ENCODE measurements at places on chromosomes 3 and 15. TPM values are rescaled to one million over a fixed set of nuclear protein-coding genes. Genes with fewer than 3 reads are reported as not detected.

CHRNA7 gene
- total RNA-seq: not detected

EEFSEC gene
- 3.6 TPM for total RNA-seq

ARRDC4 gene
- 11.0 TPM for total RNA-seq

CX3CR1 gene
- total RNA-seq: not detected

FANCD2OS gene
- total RNA-seq: not detected

TWF2 gene
- 107 TPM for total RNA-seq

KIF15 gene
- total RNA-seq: 5.8 TPM

IMPG2 gene
- 0.59 TPM for total RNA-seq

TJP1 gene
- 50.5 TPM for total RNA-seq

PP2D1 gene
- total RNA-seq: not detected

ZNF770 gene
- 50.8 TPM for total RNA-seq

SOX14 gene
- total RNA-seq: not detected

GRAMD1C gene
- 2.1 TPM for total RNA-seq

HYAL1 gene
- 0.42 TPM for total RNA-seq
